ENCODE measurements at places on chromosomes 12 and 14.

GRCh38 chr14:27528328-27528727 is 930.5 kb upstream of the NOVA1 start:
- no peak for DNase-seq

DNA sequence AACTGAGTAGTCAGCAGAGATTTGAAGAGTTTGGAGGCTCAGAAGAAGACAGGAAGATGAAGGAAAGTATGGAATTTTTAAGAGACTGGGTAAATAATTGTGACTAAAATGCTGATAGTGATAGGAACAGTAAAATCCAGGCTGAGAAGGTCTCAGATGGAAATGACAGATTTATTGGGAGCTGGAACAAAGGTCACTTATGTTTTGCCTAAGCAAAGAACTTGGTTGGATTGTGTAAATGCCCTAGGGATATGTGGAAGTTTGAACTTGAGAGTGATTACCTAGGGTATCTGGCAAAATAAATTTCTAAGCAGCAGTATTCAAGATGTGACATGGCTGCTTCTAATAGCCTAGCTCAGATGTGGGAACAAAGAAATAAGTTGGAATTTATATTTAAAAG is 180.9 kb downstream of the TRHDE start:
- DNase-seq: no peak

- DNase-seq: no peak
Measured at GRCh38 chr12:44544018-44544417, 332.1 kb downstream of the NELL2 start.

DNA sequence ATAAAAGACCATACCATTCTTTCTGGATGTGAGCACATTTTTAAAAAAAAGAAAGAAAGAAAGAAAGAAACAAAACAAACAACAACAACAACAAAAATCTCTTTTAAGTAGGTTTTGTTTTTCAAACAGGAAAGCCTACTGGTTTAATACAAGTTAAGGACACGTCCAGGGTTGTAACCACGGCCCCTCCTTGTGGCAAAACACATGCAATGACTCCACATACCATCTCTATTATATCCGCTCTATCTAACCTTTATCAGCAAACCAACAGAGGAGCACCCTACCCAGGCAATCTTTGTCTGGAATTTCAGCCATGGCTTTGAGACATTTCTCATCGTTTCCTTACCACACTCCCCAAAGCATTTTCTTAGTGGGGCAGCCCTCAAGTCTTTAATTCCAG is 360.5 kb upstream of the TMPO start:
- DNase-seq: no peak

- DNase-seq: no peak
Measured at GRCh38 chr14:96519970-96520369, 17.8 kb downstream of the PAPOLA start.

DNA sequence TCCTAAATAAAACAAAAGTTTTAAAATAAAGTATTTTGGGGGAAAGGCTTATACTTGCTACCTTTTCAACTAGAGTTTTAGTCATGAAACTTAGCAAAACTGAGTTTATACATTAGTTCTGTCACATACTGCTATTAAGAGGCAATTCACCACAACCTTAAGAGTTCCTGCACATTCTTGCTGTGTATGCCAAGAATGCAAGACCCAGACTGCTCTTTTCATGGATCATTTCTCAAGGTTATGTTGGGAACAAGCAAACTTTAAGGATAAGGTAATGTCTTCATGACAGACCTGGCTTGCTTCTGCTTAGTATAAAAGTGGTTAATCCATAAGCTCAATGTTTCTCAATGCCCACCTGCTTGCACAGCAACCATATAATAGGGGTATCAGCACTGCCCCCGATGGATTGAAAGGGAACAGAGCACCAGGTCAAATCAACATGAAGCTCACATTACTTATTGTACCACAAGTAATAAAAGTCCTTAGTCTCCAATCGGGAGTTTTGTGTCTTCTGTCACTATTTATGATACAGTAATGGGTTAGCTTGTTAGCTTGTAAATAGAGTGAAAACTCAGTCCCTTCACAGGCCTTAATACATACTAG is 67.6 kb downstream of the KIF21A start:
- no peak for DNase-seq

- no peak for DNase-seq
Measured at GRCh38 chr14:55832974-55833373, 253.0 kb downstream of the KTN1 start.

DNA sequence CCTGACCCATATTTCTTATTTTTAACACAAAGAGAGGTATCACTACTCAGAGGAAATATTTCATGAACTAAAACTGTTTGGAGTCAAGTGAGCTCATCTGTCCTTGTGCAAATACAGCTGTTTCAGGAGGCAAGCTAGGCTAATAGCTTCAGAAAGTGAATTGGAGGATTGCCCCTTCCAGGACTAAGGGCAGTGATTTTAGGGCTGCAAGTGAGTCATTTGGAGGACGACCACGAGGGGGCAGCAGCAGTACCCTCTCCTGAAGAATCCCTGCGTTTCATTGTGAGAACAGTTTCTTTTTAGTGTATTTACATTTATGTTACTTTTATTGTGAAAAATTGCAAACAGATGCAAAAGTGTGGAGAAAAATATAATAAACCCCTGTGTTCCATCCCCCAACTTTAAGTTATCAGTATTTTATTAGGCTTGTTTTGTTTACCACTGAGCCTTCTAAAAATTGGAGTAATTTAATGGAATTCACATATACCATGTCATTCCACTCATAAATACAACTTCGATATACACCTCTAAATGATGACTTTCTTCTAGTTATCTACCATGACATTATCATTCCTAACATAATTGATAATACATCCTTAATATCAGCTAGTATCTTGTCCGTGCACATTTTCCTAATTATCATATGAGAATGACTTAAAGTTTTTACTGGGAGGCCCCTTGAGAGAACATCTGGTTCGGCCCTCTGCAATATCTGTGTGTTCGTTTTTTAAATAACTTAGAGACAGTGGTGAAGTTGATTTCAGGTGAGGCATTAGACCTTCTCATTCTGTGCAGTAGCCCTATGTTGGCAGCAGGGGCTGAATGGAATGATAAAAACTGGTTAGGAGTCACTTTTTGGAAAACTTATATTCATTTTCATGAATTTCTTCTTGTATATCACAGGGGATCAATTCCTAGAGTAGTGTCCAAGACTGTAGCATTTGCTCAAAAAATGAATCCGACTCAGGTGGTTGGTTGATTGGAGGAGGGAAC is 13.7 kb downstream of the FOXJ2 start:
- DNase-seq: peak; percentile 64

- DNase-seq: no peak
Measured at GRCh38 chr12:79409562-79409961, 281.2 kb downstream of the PAWR start.

Measured in stimulated activated CD4-positive, alpha-beta T cell treated with anti-CD3 and anti-CD28 coated beads, Interleukin-12 subunit alpha, Interleukin-12 subunit beta, amount 100 ng/mL, for 48 hours (primary cell).